ENCODE measurements at places on chromosomes 7 and 10.

DNA sequence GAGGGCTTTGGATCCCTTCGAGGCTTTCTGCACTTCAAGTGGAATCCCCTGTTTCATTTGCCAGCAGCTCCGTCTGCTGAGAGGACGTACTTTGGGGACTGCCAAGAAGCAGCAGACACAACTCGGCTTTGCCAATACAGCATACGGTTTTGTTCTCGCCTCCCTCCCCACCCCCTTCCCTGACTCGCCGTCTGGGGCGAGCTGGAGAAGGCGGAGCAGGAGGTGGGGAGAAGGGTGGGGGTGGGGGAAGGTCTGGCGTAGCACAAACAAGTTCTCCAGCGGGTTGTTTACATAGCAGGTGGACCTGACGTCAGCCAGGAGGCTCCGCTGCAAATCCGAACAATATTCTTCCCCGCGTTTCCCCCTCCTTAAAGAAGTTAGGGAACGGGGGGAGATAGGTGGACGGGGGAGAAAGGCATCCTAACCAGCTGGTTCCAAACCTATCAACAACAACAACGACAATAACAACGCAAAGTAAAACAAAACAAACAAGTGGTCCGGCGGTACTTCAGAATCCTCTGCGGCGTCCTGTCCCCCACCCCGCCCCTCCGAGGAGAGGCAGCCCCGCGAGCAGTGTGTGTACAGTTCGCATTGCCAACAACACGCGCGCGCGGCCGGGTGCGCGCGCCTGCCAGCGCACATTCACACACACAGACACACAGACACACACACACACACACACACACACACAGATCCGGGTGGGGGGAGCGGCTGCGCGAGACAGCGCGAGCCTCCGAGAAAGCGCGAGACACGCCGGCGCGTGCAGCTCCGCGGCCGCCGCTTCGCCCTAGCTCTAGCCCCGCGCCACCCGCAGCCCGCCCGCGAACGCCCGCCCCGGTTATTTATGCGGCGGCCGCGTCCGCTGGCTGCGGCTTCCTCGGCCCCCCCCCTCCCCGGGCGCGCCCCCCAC is 167.0 kb upstream of the PPP1R3A start:
- no peak for DNase-seq

DNA sequence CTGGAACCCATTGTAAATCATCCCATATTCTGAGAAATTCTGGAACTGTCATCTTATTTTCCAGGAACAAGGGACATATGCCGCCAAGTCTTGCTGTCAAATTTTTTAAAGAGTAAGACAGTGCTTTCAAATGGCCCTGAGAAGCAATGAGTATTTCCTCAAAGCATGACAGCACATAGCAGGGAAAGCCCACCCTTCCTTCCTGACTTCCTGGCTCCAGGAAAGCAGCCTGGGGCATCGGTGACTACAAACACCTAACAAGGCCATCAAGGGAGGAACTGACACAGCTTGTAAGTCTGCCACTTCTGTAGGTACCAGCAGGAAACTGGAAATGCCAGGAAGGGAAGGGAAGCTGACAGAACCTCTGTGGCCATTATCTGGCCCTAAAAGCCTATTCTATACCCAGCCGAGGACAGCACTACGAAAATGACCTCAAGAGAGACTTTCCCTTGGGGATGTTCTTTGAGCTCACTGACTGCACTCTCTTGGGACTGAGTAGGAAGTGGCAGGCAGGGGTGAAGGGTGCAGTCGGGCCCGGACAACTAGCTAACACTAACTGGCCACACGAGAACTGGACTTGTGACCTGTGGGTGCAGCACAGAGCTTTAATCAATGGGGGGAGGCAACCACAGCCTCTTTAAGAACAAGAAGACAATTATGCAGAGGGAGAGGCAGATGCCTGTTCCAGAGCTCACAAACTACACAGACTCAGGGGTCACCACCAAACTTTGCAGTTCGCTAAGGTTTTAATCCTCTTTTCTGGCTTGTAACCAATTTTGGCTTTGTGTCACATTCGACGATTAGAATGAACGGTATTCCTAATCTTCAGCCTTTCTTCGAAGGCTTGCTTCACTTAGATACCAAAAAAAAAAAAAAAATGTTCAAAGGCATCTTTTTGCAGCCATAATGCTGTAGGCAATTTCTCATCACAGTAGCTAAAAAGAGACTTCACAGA is 52.0 kb downstream of the GRB10 start:
- DNase-seq, result no peak

DNA sequence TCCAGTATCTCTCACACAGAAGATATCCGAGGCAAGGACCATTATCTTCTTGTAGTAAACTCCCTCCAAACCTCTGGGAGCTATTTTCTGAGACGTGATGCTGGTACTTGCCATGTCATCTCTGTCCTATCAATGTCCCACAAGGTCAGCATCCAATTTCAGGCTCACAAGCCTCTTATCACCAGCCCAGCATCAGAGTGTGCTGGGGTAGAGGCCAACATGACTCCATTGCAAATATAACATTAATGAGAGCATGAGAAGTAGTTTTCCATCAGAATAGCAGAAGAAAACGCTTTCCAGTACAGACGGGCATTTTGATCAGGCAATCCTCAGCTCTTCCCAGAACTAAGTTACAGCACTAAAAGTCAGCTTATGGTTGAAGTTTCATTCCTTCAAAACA is 5.6 kb downstream of the MORN4 start:
- DNase-seq, result no peak

DNA sequence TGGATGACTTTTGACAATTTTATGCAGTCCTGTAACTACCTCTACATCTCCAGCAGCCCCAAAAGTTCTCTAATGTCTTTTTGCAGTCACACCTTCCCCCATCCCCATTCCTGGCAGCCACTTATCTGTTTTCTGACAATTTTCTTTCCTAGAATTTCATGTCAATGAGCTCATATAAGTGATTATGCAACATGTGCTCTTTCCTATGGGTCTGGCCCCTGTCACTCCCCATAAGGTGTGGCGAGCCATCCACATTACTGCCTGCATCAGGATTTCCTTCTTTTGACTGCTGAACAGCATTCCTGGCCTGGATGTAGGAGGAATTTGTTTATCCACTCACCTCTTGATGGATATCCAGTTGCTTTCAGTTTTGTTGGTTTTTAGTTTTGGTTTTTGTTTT is 146.7 kb upstream of the MGMT start:
- DNase-seq, result no peak

- no peak for DNase-seq
Observed at GRCh38 chr7:134850066-134850465, 70.6 kb downstream of the CALD1 start.

DNA sequence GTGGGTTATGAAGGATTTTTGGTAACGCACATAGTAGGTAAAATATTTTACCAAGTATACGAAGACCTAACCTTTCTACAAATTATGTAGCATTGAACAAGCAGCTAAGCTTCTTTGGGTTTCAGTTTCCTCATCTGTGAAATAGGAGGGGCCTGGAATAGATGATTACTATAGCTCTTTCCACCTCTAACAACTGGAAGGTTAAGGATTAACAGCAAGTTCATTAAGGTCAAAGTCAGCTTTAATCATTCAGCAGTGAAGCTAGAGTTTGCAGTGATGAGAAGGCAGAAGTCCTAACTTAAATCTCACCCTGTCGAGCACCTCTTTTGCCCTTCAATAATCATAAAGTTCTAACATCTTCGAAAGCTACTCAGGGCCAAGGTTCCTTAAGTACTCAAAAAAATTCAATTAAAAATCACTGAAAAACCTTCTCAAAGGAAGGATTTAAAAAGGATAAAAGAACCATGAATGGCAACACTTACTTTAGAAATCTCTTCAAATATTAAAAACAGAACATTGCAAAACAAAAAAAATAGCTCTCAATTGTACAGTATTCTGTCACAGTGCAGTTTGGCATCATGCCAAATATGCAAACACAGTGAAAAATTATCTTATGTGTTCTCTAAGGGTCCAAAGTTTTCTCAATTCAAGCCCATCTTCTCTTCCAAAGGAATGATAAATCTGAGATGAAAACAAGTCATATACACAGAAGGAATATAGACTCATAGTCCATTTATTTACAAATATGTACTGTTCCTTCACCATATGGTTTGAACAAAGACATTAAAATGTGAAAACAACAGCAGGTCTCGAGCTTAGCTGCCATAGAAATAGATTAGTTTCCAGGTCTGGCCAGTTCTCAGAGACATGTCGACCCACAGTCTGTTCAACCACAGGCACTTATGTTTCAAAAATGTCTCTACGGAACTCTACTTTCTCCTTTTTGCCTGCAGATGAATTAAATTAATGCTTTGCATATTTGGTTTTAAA is 152.0 kb upstream of the SLC13A1 start:
- DNase-seq, result no peak

DNA sequence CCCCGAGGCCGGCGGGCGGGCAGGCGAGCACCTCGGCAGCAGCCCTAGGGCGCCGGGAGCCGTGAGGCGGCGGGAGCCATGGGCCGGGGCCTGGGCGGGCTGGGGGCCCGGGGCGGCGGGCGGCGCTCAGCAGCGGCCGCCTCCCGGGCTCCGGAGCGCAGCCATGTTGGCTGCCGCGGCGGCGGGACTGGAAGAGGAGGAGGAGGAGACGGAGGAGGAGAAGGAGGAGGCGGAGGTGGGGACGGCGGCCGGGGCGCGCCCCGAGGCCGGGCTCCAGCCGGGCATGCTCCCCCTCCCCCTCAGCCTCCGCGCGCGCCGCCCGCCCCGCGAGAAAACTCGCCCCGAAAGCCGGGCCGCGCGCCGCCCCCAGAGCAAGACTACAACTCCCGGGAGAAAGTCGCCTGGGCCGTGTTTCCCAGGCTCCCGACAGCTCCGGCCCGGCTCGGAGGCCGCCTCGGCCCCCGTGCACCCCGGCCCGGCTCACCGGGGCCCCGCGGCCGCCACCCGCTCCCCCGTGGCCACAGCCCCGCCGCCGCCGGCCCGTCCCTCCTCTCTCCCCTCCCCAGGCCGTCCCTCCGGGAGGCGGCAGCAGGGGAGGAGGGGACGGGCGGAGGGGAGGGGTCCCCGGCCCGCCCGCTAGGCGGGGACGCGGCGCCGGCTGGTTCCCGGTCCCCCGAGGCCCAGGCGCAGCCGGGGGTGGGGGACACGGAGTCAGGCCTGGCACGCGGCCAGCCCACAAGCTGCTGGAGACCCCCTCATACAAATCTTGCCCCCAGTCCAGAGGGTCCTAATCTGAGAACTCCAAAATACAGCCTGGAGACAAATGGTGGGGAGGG is at the start of gene DLG5:
Gene DLG5, minus strand, starts transcription at position 190 of the 836 bp plus-strand sequence. CDS start 235 bp downstream, outside the sequence.
- DNase-seq, result peak; percentile 30

GRCh38 chr7:34823650-34824258 is 165.7 kb downstream of the NPSR1 start:
- DNase-seq, result no peak

- no peak for DNase-seq
Observed at GRCh38 chr10:9800011-9800410, 1217.7 kb upstream of the CELF2 start.

DNA sequence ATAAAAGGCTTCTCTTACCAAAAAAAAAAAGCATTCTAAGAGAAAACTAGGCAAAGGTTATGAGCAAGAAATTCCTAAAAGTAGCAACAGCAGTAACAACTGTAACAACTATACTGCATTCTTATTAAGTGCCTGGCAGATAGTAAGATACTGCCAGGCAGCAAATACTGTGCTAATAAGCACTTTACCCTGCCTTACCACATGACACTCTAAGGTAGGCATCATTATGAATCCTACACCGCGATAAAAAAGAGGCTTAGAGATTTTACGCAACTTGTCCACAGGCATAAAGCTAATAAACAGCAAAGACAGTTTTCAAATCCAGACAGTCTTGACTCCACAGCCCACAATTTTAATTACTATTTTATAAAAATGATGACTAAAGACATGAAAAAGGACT is 83.2 kb downstream of the USP6NL start:
- DNase-seq, result no peak

DNA sequence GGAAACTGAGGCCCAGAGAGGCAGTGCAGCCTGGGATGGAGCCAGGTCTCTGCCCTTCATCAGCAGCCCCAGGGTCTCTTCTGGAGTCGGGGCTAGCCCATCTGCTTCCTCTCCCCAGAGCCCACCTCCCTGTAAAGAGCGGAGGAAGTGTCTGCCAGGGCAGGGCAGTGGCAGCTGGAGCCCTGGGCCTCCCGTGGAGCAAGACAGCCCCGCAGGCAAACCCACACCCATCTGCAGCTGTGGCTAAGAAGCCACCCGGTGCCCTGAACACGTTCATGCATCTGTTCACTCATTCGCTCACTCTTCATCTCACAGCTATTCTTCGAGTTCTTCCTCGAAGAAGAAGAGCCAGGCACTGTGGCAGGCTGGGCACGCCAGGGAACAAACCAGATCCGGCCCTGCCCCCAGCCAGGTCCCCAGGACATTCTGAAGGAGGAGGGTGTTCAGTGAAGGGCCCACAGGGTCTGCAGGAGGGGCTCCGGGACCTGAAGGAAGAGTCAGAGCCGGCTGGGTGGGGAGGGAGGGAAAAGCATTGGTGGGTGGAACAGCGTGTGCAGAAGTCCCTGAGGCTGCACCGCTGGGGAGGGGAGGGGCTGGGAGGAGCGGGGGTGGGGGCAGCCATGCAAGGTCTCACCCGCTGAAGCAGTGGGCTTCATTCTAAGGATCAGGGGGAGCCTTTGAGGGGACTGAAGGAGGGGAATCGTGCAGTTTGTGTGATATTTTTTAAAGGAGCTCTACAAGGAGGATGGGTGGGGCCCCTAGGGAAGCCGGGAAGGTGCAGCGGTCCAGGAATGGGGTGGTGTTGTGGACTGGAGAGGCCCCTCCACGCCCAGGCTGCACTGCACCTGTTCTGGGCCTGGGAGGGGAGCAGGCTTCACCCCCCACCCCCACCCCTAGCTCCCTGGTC is 99.1 kb downstream of the UNCX start:
- DNase-seq, result no peak

DNA sequence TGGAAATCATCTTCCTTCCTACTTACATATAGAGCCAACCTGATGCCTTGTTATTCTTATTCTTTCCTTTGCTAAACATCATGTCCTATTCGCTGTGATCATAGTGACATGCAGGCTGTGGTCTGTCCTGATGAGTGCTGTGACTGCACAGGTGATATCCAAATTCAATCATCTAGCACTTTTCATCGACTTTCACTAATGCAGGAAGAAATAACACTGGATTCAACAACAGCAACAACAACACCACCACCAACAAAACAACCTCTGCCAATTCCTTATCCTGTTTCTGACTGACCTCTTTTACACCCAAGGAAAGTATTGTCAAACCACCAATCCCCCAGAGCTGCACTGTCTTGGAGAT is 203.2 kb upstream of the PHYHIPL start:
- no peak for DNase-seq

DNA sequence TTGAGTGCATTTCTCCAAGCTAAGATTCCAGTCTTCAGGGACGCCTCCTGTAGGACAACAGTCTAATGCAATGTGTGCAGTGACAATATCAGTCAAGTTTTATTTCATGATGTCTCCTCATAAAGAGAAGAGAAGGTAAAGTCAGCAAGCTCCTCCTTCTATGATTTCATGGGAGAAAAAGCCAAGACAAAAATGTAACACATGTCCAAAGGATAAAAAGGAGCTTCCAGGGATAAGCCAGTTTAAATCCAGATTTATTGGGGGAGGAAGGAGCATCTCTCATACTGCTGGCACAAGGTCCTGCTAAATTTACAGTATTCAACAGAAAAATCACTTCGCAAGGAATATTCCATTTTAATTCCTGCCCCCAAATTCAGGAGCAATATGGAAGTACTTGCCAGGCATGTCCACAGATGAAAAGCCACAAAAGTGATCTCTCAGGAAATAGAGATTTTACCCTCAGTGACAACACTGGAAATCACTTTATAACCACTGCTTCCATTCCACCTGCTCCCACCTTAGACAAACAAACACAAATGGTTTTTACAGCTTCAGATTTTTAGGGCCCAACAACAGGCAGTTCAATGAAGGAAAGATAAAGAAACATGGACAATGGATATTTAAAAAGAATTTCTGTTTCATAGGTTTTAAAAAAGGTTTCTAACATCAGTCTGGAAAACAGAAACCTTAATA is 677.5 kb upstream of the C7orf33 start:
- no peak for DNase-seq

- DNase-seq, result no peak
Observed at GRCh38 chr7:148711191-148712102, 12.7 kb downstream of the CUL1 start.

Data from activated CD4-positive, CD25-positive, alpha-beta regulatory T cell treated with anti-CD3 and anti-CD28 coated beads, Interleukin-2, amount 50 U/mL, for 72 hours (primary cell).